ENCODE measurements at places on chromosomes 2 and 18. TPM values are rescaled to one million over a fixed set of nuclear protein-coding genes. Genes with fewer than 3 reads are reported as not detected.

GRCh38 chr2:45734952-45735351 lies 83.5 kb downstream of the PRKCE start:
- DNase-seq, result no peak

DNA sequence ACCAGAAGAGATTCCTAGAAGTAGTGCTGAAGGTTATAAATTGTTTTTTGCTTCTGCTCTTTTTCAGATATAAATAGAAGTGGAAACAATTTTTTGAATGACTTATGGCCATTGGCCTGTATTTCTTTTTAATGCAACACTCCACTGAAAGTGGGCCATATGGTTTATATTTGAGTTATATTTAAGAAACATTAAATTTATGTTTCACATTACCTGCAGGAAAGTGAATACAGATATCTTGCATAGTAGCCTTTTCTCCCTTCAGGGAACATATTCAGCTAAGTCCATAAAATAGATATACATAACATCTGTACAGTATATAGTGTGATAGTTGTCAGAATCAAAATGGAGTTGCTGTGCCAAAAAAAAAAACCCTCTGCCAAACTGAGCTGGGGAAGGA lies 53.1 kb upstream of the EFEMP1 start:
- no peak for DNase-seq

DNA sequence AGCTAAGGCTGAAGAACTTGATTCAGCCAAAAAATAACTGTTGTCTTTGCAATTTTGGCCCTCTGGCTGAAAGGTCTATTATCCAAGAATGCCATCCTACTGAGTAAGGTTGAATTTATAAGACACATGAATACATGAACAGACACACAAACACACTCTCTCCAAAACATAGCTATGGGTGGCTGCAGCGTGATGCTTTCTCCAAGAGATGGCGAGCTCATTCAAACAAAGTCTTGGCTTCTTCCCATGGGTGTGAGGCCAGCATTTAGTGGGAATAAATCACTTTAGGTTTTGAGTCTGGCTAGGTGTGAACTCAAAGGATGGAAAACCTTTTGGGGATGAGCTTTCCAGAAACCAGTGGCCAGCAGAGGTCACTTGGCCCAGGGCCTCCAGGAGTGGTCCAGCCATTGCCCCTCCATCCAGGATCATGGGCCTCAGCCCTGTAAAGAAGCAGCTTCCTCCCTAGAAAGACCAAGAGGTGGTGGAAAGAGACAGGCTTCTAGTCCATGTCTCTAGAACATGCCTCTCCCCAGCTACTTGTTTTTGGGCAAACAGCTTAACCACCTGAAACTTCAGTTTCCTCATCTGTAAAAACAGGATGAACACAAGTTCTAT lies 11.0 kb upstream of the OSR1 start:
- DNase-seq, result no peak

DOK6 gene
- total RNA-seq, result 0.06 TPM

PPP1R1C gene
- 0.35 TPM for total RNA-seq

SIX2 gene
- 3.1 TPM for total RNA-seq

GRCh38 chr2:168811696-168812095 lies 9.3 kb downstream of the NOSTRIN start:
- no peak for DNase-seq

DNA sequence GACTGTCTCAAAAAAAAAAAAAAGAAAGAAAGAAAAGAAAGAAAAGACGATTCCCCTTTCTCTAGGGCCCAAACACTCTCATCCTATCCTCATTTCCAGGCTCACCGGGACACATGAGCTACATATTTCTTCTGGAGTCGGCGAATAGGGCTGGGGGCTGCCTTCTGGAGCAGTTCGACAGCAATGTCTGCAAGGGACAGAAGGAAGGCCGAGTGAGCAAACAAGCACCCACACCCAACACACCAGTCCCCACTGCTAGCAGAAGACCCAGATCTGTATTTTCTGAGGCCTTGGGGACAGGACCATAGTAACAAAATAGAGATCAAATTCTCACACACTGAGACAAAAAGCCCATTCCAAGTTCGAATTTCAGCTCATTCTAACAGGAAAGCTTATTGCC lies 1.2 kb downstream of the CNPPD1 start:
- DNase-seq, result no peak

XDH gene
- 2.2 TPM for total RNA-seq

- DNase-seq, result no peak
These were observed 273.2 kb upstream of the RGPD4 start for GRCh38 chr2:107553539-107553938.

REG3A gene
- not detected for total RNA-seq

- no peak for DNase-seq
These were observed 36.4 kb downstream of the PAX8 start for GRCh38 chr2:113242327-113242726.

KIAA1328 gene
- total RNA-seq, result 2.7 TPM

CFC1 gene
- not detected for total RNA-seq

PSD4 gene
- 7.3 TPM for total RNA-seq

DNA sequence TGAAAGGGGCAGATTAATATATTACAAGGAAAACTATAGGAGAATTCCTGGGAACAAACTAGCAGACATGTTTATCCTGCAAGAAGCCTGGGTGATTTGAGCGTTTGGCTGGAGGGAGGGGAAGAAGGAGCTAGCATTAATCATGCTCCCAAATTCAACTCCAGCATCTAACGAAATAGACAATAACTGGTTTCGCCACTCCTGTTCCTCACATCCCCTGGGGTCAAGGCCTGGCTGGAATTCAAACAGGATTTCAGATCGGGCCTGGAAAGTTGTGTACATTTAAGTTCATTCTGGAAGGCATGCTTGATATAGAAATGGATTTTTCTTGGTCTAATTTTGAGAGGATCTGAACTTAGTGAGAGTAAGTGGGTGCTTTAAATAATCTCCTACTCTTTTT lies 126.1 kb upstream of the CTAGE1 start:
- DNase-seq, result no peak

GRCh38 chr2:211085056-211085680 lies 528.8 kb downstream of the CPS1 start:
- DNase-seq, result no peak

MORN2 gene
- total RNA-seq, result 28.4 TPM

GAREM1 gene
- total RNA-seq, result 2.0 TPM

- no peak for DNase-seq
These were observed 75.2 kb upstream of the LCLAT1 start for GRCh38 chr2:30371772-30372373.

- no peak for DNase-seq
These were observed 10.1 kb downstream of the KIF3C start for GRCh38 chr2:25972049-25972823.

Measured in epithelial cell of proximal tubule (primary cell).